ENCODE measurements at places on chromosomes 5 and 9. TPM values are rescaled to one million over a fixed set of nuclear protein-coding genes. Genes with fewer than 3 reads are reported as not detected.

Gene ANKRD31
- polyA plus RNA-seq: 0.62 TPM

Gene SLC22A5
- polyA plus RNA-seq: 5.2 TPM

Gene CDH18
- polyA plus RNA-seq: 9.6 TPM

Gene ZDHHC11B
- polyA plus RNA-seq: 12.1 TPM

Gene CDKN2B-AS1
- polyA plus RNA-seq: not detected

Gene PCDHA4
- polyA plus RNA-seq: 43.6 TPM

Gene SHOC1
- polyA plus RNA-seq: not detected

Gene AQP7
- not detected for polyA plus RNA-seq

Gene TAS2R1
- polyA plus RNA-seq: 0.41 TPM

Gene ANKRD18A
- not detected for polyA plus RNA-seq

Gene IRX4
- polyA plus RNA-seq: not detected

All from neural cell (in vitro differentiated cells).